ENCODE measurements at places on chromosomes 3 and 15.

DNA sequence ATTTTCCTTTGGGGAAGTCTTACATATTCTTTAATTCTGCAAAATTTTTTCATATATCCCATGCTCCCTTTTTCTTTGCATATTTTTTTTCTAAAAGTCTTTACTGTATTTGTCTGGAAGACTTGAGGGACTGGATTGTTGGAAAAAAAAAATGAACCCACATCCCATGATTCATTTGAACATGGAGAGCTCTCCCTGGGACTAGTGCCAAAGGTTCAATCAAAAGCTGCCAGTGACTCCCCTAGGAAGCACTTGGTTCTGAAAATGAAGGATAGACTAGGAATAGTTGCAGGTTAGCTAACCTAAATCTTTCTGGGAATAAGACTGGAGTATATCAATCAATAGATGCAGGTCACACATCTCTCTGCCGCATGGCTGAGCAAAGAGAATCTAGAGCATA lies 16.4 kb upstream of the BNC1 start:
- no peak for DNase-seq

GRCh38 chr15:80163217-80163616 lies 10.4 kb downstream of the FAH start:
- DNase-seq = no peak

DNA sequence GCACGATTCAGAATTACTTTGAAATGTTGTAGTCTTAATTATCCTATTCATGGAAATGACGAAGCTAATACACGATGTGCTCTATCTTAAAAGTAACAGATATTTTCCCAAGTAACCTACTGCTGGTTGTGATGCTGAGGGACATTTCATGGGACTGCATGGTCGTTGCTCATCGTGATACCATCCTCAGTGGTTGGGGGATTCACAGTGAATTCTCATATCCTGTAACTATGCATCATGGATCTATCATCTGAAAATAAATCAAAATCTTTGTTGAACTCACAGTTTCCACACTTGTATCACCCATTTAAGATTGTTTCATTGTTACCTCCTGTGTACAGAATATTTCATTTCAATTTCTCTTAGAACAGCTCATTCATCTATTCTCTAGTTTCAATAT lies 84.7 kb downstream of the OPA1 start:
- DNase-seq = no peak

- DNase-seq = no peak
Measured at GRCh38 chr3:56917361-56918110, 115.8 kb upstream of the ARHGEF3 start.

DNA sequence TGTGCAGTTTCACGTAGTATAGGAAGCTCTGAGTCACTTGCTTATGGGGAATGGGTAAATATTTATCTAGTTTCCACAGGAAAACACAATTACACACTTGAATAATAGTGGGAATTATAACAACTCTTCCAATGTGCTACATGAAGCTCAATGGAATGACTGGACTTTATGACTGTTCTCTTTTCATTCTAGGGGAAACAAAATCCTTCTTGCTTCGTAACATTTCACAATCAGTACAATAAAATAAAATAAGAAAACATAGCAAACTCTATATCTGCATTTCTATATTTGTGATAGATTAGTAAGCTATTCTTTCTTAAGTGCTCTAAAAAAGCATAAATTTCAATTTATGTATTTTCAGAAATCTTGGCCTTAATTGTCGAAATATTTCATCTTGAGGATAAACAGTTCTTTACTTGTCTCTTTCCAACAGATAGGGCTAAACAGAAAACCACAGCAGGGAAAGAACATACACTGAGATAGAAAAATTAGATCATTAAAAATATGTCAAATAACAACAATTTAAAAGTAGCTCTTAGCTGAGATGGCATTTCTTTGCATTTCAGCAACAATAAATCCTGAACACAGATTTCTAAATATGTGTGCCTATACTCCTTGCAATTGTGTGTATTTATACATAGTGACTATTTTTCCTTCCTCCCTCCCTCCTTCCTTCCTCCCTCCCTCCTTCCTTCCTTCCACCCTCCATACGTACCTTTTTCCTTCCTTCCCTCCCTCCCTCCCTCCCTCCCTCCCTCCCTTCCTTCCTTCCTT lies 395.5 kb upstream of the KCNMB2 start:
- no peak for DNase-seq

GRCh38 chr3:72679540-72680198 lies 168.6 kb downstream of the SHQ1 start:
- DNase-seq = no peak
